ENCODE measurements at places on chromosomes 4 and X. TPM values are rescaled to one million over a fixed set of nuclear protein-coding genes. Genes with fewer than 3 reads are reported as not detected.

DNA sequence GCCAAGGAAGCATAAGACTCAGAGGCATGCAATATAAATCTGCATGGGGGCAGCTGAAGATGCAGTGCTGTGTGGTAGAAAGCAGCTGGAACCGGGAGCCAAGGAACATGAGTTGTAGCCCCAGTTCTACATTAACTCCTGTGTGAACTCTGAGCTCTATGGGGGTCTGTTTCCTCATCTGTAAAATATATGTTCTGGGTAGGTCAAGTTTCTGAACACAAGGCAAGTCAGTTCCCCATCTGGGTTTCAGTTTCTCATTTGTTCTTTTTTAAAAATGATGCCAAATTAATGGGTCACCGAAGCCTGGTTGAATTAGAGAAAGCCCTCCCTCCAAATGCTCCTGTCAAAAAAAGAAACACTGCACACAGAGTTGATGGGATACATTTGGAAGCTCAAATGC is 24.0 kb downstream of the UNC5C start:
- H3K27me3 ChIP-seq, result peaks cover 2% of the 10 kb centered on the region
- no peaks in the 10 kb centered on the region for H3K4me1 ChIP-seq
- no peak overlapping the region for H3K27ac ChIP-seq
- no peaks in the 10 kb centered on the region for H3K36me3 ChIP-seq

TLR7 gene
- total RNA-seq, result 0.21 TPM

DNA sequence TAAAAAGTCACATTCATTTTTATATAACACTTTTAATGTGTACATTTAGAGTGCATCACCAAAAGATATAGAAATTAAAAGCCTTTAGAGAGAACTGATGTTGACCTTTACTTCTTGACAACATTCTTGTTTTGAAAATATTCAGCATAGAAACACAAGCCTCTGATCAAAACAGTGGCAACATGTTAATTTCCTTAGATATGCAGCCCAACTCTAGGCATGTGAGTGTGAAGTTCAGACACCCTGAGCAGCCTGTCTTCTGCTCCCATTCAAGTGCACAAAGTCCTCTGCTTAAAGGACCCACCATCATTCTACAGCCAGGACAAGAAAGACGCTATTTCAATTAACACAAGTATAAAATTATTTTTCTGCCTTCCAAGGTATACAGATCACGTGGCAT is 60.0 kb downstream of the PPP3CA start:
- H3K4me1 ChIP-seq, result peaks cover 32% of the 10 kb centered on the region
- H3K4me3 ChIP-seq, result no peak overlapping the region
- DNase-seq, result no peak
- H3K27ac ChIP-seq, result no peak overlapping the region
- no peaks in the 10 kb centered on the region for H3K27me3 ChIP-seq

DNA sequence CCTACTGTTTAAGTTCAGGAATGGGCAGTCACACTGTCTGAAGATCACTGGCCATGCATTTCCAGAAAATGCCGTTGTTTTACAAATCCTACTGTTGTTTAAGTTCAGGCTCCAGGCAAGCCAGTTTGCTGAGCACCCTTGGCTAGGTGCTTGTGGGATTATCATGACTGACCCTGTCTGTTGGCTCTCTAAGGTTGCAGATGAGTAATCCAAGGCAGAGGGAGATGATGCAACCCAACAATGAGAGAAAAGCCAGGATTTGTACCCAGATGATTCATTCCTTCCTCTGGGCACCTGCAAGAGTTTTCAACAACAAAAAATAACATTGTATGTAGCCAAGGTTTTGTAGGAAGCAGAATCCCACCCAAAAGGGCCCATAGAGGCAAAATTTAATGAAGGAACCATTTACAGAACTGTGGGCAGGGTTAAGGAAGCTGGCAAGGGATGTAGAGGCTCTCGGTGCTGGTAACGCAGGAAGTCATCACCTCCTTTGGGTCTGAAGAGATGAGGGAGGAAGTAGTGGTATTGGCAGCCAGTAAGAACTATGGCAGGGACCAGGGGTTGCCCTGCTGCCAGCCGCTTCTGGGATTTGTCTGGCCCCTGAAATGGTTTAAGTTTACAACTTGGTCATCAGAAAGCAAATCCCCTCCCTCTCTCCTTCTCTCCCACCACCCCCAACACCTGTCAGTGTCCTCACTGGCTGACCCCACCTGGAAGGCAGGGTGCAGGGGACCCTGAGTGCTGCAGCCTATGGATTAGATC is 54.8 kb downstream of the MSX1 start:
- no peak overlapping the region for H3K4me3 ChIP-seq
- no peaks in the 10 kb centered on the region for H3K36me3 ChIP-seq
- no peak overlapping the region for H3K27ac ChIP-seq
- H3K27me3 ChIP-seq, result peaks cover 4% of the 10 kb centered on the region
- no peaks in the 10 kb centered on the region for H3K4me1 ChIP-seq

DNA sequence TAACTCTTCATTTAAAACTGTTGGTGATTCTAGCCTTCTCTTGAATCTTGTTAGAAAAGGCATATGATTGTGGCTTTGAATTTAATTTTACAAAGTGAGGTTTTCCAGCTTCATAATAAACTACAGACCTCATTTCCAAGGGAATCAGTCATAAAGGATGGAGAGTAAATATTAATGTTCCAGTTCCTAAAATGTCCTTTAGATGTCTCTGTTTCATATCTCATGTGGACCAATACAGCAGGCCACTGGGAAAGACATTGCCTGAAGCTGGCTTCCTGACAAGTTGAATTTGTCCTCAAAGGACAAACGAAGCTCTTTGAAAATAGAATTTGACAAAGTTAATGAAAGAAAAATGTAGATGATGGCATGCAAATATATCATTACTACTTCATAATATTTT is 125.4 kb downstream of the ZNF330 start:
- no peak overlapping the region for H3K4me3 ChIP-seq
- H3K4me1 ChIP-seq, result no peaks in the 10 kb centered on the region
- DNase-seq, result no peak
- no peaks in the 10 kb centered on the region for H3K36me3 ChIP-seq

MAGEA2B gene
- total RNA-seq, result not detected

GRCh38 chrX:111503485-111503993 is 7.9 kb upstream of the SERTM2 start:
- no peak for DNase-seq
- no peak overlapping the region for H3K27ac ChIP-seq
- H3K27me3 ChIP-seq, result peaks cover 4% of the 10 kb centered on the region
- no peaks in the 10 kb centered on the region for H3K36me3 ChIP-seq

LIMCH1 gene
- total RNA-seq, result not detected

CNOT6L gene
- total RNA-seq, result 108 TPM

GRCh38 chrX:68570598-68570997 is 71.7 kb downstream of the YIPF6 start:
- H3K27me3 ChIP-seq, result no peaks in the 10 kb centered on the region
- no peak for DNase-seq
- H3K27ac ChIP-seq, result no peak overlapping the region
- H3K36me3 ChIP-seq, result peaks cover 5% of the 10 kb centered on the region
- H3K4me3 ChIP-seq, result no peak overlapping the region

GRCh38 chr4:110924761-110925160 is 301.9 kb upstream of the PITX2 start:
- H3K4me3 ChIP-seq, result no peak overlapping the region
- H3K27ac ChIP-seq, result no peak overlapping the region

KIF4A gene
- total RNA-seq, result 29.6 TPM

DNA sequence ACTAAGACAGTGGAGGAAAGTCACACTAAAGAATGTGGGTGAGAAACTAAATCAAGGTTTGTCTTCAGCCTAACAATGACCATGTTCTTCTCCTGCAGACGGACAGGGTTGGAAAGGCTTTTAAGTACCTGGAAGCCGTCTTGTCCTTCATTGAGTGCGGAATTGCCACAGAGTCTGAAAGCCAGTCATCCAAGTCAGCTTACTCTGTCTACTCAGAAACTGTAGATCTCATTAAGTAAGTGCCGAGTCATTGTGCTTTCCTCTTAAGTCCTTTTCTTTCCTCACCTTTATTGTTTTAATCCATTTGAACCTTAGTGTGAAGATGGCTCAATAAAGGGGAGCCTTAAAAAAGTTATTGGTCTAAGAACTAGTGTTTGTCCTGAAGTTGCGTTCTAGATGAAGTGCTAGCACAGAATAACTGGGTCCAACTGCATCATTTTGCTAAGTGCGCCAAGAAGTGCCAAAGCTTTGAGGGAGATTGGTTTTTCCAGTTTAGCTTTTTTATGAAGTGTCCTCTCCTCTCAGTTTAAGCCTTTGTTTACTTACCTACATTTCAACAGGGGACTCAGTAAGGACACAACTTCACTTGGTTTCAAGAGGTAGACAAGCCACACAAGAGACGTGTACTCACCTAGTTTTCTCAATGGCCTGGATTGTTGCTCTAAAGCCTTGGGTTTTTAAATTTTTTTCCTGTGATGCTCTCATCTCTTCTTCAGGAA is 89.3 kb downstream of the KLHL8 start:
- no peak for DNase-seq
- H3K27ac ChIP-seq, result no peak overlapping the region
- no peak overlapping the region for H3K4me3 ChIP-seq
- H3K36me3 ChIP-seq, result peaks cover 41% of the 10 kb centered on the region
- H3K4me1 ChIP-seq, result peaks cover 4% of the 10 kb centered on the region

MTMR1 gene
- total RNA-seq, result 65.7 TPM

DNA sequence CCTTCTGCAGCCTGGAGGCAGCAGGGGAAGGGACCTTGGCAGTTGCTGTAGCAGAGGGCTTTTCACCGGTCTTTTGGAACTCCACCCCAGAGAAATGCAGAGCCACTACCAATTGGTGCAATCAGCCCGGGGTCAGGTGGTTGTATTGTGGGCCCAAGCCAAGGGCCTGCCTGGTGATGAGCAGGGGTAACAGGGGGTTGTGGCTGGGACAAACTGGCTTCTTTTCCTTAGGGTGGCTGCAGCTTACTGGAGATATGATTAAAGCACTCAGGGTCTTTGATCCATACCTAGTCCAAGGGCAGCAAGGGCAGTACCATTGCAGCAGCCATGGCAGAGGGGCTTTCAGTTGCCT is 28.1 kb downstream of the ENPEP start:
- peaks cover 13% of the 10 kb centered on the region for H3K27me3 ChIP-seq
- no peak for DNase-seq
- no peak overlapping the region for H3K27ac ChIP-seq
- H3K4me3 ChIP-seq, result no peak overlapping the region
- no peaks in the 10 kb centered on the region for H3K4me1 ChIP-seq
- no peaks in the 10 kb centered on the region for H3K36me3 ChIP-seq

HSD17B13 gene
- 0.12 TPM for total RNA-seq

DNA sequence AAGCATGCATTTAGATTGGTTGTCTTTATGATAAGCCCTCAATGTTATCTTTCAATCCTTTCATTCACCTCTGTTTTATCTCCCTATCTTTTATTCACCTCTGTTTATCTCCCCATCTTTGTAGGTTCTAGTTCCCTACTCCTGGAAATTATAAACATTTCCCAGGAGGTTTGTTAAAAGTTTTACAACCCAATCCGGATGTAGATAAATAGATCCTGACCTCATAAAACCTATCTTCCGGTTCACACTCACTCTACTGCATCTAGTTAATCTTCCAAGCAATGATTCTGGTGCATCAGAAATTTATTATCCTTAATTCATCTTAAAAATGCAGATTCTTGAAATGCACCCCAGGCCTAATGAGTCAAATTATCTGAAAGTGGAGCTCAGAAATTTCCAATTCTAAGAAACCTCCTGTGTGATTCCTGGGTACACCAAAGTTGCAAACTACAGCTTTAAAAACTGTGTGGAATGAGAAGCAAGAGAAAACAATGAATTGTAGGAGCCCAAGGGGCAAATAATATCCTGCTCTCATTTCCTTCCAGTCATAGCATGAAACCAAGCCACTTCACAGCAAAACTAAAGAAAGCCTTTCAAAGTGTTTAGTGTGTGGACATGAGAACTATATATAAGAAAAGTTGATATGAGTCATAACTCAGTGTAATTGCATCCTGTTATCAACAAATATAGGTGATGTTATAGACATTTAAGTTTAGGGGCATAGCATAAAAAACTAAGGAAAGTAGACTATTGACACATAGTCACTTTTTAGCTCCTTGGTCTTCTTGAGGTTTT is 51.1 kb upstream of the UGT8 start:
- H3K27me3 ChIP-seq, result peaks cover 2% of the 10 kb centered on the region
- no peaks in the 10 kb centered on the region for H3K4me1 ChIP-seq
- no peaks in the 10 kb centered on the region for H3K36me3 ChIP-seq
- H3K27ac ChIP-seq, result no peak overlapping the region

IL13RA2 gene
- not detected for total RNA-seq

NLRP2B gene
- total RNA-seq, result not detected

DNA sequence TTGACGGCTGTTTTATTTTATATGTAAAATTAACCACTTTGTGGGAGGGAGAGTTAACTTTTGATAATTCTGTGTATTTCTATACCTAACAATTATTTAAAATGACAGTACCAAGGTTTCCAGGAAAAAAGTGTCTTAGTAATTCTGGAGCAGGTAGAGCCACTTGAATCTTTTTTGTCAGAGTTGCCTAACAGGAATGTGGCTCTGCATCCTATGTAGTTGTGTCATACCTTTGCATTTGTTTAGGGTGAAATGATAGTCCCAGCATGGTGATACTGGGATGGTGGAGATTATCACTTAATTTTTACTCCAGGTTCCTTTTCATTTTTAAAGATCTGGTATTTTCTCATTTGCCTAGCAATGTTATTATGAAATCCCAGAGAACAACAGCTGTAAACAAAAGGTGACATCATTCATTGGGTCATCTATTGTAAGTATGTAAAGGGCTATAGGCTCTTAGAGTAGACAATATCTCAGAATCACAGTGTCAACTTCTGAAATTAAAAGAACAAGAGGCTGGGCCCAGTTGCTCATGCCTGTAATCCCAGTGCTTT is 9.6 kb downstream of the SGMS2 start:
- no peaks in the 10 kb centered on the region for H3K4me1 ChIP-seq
- H3K27me3 ChIP-seq, result peaks cover 7% of the 10 kb centered on the region
- no peak overlapping the region for H3K4me3 ChIP-seq

GRCh38 chr4:6480534-6481088 is 8.2 kb upstream of the PPP2R2C start:
- DNase-seq, result no peak
- no peaks in the 10 kb centered on the region for H3K4me1 ChIP-seq
- H3K36me3 ChIP-seq, result no peaks in the 10 kb centered on the region
- H3K27ac ChIP-seq, result no peak overlapping the region
- H3K4me3 ChIP-seq, result no peak overlapping the region
- H3K27me3 ChIP-seq, result peaks cover 12% of the 10 kb centered on the region

- no peaks in the 10 kb centered on the region for H3K27me3 ChIP-seq
- H3K36me3 ChIP-seq, result no peaks in the 10 kb centered on the region
- H3K27ac ChIP-seq, result no peak overlapping the region
- no peaks in the 10 kb centered on the region for H3K4me1 ChIP-seq
- no peak for DNase-seq
Measured at GRCh38 chr4:178881937-178882336, 1439.7 kb upstream of the AGA start.

DNA sequence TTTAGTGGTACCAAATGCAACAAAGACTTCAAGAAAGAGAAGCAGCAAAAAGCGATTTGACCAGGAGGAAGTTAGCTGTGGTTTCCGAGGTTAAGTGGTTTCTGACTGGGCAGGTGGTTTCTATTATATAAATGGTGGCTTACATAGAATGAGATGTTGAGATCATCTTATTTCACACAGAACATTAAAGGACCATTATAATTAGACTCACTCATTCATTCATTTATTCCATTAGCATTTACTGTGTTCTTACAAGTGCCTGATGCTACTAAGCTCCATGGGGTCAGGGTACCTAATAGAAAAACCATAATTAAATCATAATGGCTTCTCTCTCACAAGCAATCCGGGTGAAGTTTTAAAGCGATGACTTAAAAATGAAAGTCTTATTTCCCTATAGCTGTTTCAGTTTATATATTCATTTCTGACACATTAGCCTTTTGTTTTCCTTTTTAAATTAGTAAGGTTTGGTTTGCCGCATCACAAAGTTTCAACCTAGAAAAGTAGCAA is 10.6 kb downstream of the TSPAN6 start:
- H3K36me3 ChIP-seq, result no peaks in the 10 kb centered on the region
- no peak overlapping the region for H3K4me3 ChIP-seq
- DNase-seq, result peak; percentile 21

Measured in activated naive CD4-positive, alpha-beta T cell treated with anti-CD3 and anti-CD28 coated beads for 36 hours (primary cell).